Kidney (tissue), 22 donors: ENCODE measurements at places on chromosomes 6 and 20.

DNA sequence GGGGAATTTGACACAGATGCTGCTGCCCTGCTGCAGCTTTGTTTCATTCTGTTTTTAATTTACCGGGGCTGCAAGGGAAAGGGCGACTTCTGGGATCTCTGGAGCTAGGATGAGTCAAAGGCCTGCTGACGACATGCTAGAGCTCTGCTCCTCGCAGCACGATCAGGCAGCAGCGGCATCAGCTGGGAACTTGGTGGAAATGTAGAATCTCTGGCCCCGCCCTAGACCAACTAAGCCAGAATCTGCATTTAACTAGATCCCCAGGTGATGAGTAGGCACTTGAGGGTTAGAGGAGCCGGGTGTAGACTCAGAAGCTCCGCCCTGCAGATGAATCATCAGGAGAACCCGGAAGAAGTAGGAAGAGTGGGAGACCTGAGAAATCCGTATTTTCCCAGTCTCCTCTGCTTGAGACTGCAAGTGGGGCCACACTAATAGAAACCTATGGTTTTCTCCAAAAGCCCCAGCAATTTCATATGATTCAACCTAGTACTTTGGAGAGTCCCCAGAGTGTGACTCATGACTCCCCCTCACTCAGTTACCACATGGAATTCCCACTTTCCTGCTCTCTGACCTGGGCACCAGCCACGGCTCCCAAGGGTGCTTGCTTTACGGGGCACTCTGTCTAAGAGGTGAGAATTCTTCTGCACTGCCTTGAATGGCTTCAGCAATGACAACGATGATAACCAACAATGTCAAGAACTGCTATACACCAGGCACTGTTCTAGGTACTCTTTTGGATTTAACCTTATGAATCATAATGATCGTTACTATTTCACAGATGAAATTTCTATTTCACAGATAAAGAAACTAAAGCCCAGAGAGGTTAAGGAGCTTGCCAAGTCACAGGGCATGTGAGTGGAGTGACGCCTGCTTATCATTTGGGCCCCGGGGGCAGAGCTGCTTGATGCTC lies 18.1 kb downstream of the TUBB2B start:
- peak; percentile 72 for DNase-seq

DNA sequence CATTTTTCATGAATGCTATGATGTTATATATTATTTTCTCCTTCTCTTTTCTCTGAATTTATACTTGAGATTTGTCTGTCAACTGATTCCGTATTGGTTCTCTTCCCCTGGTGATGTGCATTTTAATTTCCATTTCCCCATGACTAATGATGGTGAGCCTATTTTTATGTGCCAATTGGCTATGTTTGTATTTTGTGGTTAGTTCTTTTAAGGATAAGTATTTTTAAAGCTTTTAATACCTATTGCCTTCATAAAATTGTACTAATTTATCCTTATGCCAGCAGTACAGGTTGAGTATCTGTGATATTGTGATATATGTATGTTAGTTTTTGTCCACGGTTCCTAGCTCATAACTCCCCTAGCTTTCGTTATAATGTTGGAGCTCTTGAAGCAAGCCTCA lies 2.8 kb downstream of the POLH start:
- DNase-seq, result no peak

DNA sequence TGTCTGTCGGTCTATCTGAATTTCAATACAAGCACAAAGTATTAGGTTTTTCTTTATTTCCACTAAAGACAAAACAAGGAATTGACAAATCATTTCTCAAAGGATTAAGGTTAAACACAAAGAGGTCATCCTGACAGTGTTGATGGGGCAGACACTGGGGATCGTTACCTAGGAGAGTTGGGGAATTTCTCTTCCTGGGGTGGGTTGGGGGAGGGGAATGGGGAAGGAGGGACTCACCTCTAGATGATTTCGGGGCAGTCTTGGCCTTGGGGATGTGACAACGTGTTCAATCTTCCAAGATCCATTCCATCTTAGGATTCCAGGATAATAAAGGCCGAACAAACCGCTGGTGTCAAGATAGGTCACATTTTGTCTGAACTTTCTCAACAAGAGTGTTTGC lies 35.4 kb upstream of the FOXA2 start:
- DNase-seq, result no peak

DNA sequence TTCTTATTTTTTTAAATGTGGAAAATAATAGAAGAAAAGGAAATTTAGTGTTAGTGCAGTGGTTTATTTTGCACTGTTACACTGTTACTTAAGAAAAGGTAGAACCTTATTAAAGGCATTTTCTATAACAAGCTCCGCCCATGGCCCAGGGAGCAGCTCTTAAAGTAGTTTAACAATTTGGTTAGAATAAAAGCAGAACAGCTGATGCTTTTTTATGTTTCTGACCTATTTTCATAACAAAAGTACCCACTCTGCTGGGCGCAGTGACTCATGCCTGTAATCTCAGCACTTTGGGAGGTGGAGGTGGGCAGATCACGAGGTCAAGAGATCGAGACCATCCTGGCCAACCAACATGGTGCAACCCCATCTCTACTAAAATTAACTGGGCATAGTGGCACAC lies 32.6 kb downstream of the DSTN start:
- no peak for DNase-seq

DNA sequence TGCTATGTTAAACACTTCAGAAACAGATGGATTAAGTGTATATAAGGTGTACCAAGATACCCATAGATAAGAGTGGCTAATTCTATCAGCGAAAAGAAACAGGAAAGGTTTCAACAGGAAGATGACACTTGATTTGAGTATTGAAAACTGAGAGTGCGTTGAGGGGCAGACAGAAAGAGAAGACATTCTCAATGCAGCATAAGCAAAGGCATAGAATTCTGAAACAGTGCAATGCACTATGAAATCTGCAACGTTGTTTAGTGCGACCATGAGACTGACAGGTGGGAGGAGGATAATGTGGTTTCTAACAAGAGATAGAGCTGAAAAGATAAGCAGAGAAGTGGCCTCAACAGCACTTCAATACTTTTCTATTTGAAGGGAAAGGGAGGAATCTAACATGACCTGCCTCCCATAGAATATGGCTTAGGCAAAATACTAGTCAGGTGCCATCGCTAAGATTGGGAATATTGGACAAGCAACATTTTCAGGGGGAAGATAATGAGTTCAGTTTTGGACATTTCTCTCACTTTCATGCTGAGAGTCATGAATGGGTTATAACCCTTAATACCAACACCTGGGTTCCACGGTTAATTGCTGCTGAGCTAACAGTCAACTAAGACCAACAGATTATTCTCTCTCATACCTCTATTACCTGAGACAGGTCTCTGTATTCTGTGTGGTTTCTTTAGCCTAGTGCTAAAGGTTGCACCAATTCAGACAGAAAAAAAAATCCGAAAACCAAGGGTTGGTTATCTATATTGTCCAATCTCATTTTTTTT lies 312.9 kb upstream of the ARID1B start:
- DNase-seq, result no peak

DNA sequence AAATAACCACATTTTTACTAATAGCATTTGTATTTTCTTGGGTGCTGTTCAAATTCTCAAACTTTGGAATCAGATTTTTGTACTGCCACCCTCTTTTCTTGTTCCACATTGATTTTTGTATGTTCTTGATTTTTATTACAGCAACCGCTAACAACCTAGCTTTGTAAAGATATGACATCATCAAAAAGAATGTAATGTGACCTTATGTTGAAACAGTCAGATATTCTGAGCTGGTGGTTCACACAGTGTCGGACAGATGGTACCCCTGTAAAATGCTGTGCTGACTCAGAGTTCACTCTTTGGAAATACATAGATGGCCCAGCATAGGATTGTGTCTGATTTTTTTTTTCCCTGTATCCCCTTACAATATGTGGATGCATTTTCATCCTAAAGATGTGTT lies 118.9 kb downstream of the QKI start:
- no peak for DNase-seq
